Endothelial cell of umbilical vein (primary cell): ENCODE measurements at places on chromosomes 7 and 10. TPM values are rescaled to one million over a fixed set of nuclear protein-coding genes. Genes with fewer than 3 reads are reported as not detected.

DNA sequence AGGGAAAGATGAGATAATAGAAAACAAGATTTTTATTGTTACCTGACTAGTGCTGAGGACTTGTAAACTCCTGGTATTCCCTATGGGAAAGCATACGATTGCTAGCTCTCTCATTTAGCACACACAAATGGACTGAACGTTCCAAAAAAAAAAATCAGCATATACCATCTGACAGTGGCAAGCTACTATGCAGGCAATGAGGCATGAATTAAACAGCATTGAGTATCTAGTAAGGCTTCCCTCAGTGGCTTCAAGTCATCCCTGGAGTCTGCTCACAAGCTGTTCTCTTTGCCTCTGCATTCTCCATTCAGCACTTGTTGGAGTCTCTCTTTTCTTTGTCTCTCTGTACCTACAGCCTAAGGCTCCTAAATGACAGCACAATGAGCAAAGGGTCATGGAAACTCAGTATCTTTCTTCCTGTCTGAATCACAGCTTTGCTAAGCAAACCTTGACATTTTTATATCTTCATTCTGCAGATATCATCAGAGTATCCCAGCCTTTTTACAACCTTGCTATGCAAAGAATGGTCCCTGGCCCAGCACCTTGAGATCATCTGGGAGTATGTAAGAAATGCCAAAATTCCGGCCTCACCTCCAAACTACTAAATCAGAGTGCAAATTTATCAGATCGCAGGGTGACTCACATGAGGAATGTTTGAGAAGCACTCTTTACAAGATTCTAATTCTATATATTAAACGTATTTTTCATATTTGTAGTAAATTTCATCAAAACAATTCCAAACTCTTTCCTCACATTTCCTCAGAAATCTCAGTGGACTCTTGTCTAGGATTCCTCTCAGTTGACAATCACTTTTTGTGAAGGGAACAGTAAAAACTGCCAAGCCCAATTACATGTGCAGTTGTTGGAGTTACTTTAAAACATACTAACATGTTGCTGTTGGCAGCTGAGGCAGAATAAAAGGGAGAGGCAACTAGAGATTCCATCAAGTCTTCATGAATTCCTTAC lies 10.8 kb upstream of the LIPA start:
- DNase-seq, result no peak

- no peak for DNase-seq
These were observed 168.9 kb downstream of the SLIT1 start for GRCh38 chr10:97016728-97017473.

DNA sequence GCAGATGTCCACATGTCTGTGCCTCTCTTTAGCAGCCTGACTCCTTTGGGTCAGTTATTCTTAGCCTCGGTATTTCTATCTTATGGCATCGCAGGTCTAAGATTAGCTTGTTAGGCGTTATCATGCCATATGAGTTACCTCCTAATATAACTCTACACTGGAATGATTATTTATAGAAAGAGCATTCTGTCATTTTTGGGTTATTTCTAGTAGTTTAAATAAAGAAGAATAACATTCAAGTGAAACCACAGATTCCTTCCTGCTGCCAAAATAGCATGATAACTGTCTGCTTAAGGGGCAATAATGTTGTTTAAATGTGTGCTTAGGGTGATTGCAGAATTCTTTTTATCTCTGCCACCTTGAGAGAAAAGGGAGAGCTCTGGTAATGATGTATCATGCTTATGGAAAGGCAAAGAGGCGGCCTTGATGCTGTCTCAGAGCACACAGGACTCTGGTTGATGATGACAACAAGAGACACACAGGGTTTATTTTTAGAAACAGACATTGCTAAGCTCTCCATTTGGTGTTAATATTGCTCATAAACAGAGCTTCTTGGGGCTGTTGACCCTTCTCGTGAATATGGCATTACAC lies 10.4 kb downstream of the HDAC9 start:
- DNase-seq, result no peak

DNA sequence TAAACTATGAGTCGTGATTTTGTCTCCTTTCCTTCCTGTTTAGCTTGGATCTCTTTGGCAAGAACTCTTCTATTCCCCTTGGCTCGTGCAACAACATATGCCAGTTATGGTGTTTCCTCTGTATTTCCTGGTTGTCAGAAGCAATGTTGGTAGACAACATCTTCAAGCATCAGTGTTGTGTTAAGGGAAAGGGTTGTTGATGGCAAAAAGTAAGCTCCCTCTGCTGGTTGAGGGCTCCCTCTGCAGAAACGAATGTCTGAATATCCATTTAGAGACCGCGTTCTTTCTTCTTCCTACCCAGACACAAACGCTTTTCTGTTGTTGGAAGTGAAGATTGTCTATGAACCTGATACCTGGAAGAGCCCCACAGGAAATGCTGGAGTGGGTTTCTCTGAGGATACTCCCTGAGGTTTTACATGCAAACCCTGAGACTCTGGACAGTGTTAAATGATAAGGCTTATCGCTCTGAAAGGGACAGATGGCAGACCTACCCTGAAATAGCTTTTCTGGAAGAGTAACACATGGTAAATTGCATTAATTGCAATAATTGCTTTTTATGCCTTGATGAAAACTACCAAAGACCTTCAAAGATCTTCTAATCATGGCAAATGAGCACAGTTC lies 23.5 kb upstream of the C1QL3 start:
- peak; percentile 43 for DNase-seq

GRCh38 chr10:49285232-49285631 lies 13.7 kb upstream of the C10orf71 start:
- no peak for DNase-seq

DNA sequence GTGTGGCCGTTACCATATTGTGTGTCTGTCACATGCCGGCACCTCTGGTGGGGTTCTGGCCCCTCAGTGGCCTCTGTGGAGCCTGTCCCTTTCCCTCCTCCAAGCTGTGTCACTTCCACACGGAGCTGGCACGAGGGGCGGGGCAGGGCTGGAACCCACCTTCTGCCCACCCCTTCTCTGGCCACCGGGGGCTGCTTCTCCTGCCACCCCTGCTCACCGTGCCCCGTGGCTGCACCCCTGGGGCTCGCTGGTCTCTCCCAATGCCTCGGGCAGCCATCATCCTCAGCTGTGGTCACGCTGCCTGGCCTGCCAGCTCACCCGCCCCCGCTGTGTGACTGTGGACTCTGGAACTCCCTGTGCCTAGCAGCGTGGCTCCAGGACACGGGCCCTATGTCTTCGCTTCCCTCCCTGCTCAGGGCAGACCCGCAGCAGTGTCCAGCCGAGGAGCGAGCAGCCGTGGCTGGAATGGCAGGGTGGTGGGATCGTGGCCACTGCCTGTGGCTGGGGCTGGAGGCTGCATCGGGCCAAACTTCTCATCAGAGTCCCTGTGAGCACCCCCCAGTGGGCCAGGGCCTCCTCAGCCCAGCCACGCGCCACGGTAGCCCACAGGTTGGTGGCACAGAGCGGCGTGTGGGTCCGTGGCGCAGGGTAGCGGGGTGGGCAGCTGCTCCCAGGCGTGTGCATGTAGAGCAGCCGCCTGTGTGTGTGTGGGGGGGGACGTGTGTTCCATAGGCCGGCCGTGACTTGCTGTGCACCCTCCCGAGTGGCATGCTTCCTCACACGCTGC lies 8.1 kb downstream of the TTYH3 start:
- DNase-seq, result no peak

DNA sequence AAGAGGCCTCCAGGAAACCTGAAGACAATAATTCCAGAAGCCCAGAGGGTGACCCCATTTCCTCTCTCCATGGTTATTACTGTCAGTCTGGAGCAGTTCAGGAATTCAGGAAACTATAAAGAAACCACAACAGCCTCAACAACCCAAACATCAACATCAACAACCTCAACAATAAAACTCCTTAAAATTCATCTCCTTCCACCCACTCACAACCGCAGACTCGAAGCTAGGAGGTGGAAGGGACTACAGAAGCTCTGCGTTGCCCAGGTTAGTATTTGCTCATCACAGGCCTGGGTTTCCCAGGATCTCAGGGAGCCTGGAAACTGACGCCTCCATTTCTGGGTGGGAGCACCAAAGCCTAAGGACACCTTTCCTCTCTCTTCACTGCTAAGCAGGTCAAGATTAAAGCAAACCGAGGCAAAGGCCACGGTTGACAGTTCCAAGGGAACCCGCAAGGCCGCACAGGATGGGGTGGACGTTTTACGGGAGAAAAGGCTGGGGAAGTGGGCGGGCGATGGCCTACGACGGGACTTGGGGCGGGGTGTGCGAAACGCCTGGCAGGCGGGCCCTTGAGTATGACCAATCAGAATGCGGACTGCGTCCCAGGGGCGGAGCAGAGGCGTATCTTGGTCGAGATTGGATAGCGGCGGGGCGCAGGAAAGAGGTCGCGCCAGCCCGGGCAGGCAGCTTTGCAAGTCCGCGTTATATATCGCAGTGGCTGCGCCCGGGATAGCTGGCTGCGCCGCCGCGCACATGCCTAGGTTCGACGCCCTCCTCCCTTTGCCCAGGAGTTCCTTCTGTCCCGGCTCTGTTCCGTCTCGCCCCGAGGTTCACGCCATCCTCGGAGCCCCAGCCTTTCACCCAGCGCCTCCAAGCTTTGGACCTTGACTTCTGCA lies at the start of gene ELOVL3:
Gene ELOVL3 (plus strand): TSS at position 654 of the 896 bp plus-strand sequence. CDS start 250 bp downstream, outside the sequence.
- DNase-seq, result peak; percentile 97

- DNase-seq, result no peak
These were observed 16.4 kb downstream of the TBXAS1 start for GRCh38 chr7:139845443-139845805.

DNA sequence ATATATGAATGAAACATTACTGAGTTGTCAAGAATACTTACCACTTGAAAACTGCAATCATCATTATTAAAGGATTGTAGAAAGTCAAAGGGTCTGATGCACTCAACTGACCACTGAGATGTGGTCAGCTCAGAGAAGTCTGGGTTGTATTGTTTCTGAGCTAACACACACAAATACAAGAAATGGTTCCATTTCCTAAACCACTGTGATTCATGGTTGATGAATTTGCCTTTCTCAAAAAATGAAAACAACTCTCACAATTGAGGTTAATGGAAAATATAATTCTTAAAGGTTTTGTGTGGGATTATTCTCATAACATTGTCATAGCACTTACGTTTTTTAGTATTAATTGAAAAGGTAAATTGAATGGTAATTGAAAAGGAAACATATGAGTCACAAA lies 45.6 kb upstream of the TAS2R16 start:
- peak; percentile 94 for DNase-seq

GRCh38 chr10:79081353-79082034 lies 12.7 kb downstream of the ZMIZ1 start:
- no peak for DNase-seq

DNA sequence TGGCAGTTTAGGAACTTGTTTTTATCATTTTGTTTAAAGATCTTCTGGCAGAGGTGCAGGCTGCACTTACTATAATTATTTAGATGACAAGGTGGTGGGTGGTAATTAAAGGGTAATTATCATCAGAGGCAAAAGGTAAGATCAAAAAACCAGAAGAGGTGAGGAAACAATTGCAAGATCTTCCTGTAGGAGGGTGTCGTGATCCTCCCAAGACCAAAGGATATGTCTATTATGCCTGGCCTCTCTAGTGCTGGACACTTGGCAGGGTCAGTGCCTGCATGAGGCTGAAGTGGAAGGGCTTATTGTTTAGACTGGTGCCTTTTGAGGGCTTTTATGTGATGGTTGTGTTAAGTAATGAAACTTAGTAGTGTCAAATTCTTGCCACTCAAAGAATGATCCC lies 1.8 kb upstream of the WAPL start:
- no peak for DNase-seq

Gene ODAD2
- 4.4 and 7.8 TPM in 2 replicates for total RNA-seq

Gene ZNF33A
- total RNA-seq, result 13.2 and 14.5 TPM in 2 replicates

Gene CTAGE6
- total RNA-seq, result 0.40 TPM in 1 of 2 replicates, not detected in the other

Gene JCAD
- total RNA-seq, result 76.3 and 79.7 TPM in 2 replicates
